T1000 (cell line): ENCODE measurements at places on chromosomes 7 and 10.

GRCh38 chr7:151119055-151119415 is 32.8 kb downstream of the AGAP3 start:
- DNase-seq: no peak

- DNase-seq: no peak
Observed at GRCh38 chr10:108439397-108439796, 1274.9 kb upstream of the SORCS1 start.

- DNase-seq: no peak
Observed at GRCh38 chr7:141115965-141116364, 42.1 kb downstream of the TMEM178B start.

DNA sequence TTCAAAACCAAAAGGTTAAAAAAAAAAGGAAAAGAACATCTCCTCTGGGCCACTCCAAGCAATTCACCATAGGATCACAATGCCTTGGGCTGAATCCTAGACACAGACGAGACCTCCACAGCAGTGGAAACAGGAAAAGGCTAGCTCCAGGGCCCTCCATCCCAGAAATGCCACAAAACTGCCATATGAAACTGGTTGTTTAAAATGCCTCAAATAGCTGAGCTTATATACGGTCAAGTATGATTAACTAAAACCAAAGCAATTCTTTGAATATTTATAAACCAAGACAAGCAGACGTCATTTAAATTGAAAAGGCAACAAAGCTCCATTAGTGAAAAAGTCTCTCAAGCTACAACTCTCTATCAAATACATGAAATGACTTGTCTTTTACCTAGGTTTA is 63.1 kb downstream of the DOCK4 start:
- DNase-seq: no peak

DNA sequence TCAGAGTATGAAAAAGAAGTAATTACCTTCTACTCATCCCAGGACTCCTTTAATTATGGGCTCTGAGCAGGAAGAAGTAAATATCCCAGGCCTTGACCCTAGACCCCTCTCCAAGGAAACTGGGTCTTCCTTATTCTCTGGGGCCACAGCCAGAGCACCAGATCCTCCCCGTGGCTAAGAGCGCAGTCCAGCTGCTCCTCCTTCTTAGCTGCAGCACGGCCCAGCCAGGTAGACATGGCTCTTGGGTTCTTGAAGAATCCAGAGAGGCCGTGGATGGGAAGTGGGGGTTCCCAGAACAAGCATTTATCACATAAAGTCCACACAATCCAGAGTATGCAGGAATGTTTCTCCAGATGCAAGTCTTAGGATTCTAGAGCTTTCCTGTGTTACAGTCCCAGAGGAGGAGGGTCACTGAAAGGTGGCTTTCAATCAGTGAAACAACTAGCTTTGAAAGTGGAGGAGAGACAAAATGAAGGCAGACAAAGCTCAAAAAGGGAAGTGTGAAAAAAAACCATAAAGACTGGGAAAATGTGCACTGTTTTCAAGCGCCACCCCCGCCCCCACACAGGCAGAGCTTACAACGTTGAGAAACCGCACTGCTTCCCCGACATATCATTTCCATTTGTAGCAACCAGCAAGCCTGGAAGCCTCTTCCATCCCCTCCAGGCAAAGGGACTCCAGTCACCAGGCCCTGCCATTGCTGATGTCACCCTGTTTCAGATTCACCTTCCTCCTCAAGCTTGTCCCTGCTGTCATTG is 396.5 kb upstream of the MKI67 start:
- DNase-seq: no peak

DNA sequence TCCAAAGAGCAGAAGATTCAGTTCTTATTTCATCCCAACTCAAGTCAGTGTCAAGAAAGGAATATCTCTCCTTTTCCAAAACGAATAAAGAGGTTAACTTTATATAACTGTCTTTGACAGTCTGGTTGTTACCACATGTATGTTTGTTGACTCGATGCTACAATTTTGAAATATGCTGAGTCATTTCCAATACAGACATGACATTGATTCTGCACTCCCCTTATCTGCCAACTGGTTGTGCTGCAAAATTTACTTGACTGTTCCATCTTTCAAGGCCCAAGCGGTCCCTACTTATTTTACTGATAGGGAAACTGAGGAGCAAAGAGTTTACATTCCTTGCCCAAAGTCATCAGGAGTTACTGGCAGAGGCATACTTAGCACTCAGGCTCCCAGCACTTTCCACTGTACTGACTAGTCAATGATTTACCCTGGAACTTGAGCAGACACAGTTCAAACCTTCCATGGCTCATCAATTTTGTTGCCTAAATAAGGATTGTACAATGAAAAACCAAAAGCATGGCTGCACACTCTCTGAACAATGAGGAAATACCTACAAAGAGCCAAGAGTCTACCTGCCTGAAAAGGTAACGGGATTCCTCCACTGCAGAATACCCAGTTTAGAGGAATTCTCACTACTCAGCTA is 52.8 kb downstream of the ABLIM1 start:
- DNase-seq: no peak
